IMR-90 (cell line): ENCODE measurements at places on chromosomes 12 and 14. TPM values are rescaled to one million over a fixed set of nuclear protein-coding genes. Genes with fewer than 3 reads are reported as not detected.
A peak's percentile ranks its signal among the peaks of the same experiment; 100 is the strongest.

Gene IL22
- not detected in 2 replicates for total RNA-seq

GRCh38 chr14:75655235-75655634 is 5.4 kb downstream of the ERG28 start:
- no peak for DNase-seq

DNA sequence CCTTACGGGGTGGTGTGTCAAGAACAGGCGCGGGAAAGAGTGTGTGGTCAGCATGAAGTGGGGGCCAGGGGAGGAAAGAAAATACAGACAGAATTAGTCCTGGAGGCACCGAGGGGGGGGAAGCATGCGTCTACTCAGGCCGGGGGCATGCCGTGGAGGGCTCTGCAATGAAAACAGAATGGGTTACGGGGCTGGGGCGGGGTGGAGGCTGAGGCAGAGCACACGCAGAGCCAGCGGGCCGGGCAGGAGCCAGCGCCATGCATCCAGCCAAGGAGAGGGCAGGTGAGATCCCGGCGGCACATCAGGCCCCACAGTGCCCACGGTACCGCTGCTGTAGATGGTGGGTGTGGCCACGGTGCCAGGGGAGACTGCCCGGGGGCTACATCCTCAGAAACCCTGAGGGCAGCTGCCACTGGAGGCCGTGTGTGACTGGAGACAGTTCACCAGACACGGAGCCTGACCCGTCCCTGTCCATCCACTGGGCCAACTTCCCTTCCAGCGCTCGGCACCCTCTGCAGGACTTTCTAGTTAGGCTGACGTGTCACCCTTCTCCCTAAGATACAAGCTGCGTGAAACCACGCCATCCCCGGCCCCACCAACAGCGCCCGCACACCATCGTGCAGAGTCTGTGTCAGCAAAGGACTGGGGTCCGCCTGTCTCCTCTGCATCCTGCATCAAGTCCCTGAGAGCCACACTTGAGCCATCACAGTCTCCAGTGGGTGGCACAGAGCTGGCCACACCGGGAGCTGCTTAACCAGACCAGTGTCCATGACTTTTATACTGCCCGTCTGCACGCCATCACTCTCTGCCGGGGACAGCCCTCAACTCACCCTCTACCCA is 87.4 kb downstream of the PIWIL1 start:
- DNase-seq, result no peak

Gene KRT78
- total RNA-seq, result not detected in 2 replicates

DNA sequence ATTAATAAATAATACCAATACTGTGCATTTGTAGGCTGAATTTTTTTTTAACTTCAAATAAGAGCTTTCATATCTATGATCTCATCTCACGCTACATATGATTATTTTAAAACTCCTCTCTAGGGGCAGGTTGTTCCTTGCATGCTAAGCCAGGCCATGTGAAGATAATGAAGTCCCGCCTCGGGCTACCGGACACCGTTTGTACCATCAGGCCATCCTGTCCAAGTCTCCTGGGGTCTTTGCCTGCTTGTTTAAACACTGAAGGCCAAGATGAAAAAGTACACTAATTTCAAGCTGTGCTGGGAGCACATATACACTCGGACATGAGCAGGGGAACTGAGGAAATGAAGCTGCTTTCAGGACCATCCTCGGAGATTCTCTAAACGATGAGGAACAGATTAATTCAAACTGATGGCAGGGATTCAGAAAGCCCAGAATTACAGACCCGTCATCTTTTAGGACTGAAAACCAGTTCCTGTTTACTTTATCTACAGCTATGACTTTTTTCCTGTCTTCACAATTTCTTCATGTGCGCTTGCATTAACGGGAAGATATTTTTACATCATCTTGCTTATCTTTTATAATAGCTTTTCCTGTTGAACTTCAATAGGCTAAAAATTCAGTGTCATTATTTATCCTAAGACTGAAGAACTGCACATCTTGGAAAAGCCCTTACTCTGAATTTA is 6.3 kb upstream of the ABHD12B start:
- peak; percentile 84 for DNase-seq

GRCh38 chr12:105194947-105195346 is 41.0 kb downstream of the APPL2 start:
- DNase-seq, result no peak

GRCh38 chr12:120404271-120404670 is 33.6 kb upstream of the COX6A1 start:
- no peak for DNase-seq

Gene DNAJC22
- 6.7 and 8.1 TPM in 2 replicates for total RNA-seq

GRCh38 chr14:50759800-50760543 is 71.0 kb downstream of the NIN start:
- DNase-seq, result no peak

DNA sequence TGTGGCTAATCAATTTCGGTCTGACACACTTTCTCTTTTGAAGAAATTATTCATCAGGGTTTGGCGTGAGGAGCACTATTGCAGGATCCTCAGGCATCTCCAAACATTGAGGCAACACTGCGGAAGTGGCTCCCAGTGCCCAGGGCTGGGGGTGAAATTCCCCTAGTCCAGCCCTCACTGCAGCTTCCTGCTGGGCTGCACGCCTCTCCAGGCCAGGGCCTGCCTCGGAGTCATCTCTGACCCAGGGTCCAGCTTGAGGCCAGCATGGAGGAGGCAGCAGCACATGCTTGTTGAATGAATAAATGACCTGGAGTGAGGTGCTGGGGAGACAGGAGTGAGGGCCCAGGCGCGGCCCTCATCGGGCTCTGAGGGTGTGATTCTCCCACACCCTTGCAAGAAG is 36.0 kb upstream of the TDRD9 start:
- DNase-seq, result no peak

DNA sequence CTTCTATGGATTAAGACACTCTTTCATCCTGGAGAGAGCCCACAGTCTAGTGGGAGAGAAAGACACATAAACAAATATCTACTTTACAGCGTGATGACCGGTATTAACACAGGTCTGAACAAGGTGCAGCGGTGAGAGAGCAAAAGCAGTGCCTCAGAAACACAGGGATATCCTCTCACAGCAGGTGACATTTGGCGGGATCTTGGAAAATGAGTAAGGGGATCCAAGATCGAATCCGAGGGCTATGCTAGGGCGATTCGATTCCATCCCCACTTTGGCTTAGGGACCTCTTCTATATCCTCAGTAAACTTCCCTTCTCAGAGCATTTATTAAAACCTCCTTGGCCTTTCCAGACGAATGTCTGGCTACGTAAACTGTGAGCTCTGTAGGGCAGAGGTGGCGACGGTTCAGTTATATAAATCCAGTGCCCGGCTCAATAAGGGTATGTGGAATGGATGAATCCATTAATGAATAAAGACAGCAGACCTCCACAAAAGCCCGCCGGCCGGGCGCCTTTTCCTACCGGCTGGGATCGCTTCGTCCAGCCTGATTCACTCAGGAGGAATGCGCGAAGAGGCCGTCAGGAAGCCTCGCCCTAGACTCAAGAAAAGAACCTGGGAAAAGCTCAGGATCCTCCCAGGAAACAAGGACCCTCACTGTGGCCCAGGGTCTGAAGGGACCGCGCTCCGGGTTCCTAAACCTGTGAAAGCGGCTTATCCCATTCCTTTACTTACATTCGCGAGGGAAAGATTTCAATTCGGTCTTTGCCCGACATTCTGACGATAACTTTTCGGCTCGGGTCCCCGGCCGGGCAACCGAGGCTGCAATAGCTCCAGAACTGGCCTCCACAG is 455 bp downstream of the ATP6V1D start:
- peak; percentile 63 for DNase-seq

DNA sequence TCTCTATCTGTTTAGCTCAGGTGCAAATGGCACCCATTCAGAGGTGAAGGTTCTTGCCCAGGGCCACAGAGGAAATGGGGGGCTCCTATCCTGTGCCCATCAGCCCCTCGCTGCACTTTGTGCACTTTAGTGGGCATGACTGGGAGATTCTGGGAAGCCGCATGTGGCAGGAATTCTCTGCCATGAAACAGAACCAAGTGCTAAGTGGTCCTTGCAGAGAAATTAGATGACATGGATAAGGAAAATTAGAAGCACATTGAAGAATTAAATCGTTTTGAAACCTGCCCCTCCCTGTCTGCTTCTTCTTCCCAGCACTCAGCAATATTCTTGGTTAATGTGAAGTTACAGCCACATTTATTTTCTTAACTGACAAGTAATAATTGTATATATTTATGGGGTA is 185.2 kb upstream of the RTL1 start:
- DNase-seq, result no peak

GRCh38 chr14:53596853-53597525 is 359.6 kb downstream of the BMP4 start:
- peak; percentile 43 for DNase-seq

- peak; percentile 43 for DNase-seq
These were observed 53.1 kb upstream of the STON2 start for GRCh38 chr14:81453166-81453766.

DNA sequence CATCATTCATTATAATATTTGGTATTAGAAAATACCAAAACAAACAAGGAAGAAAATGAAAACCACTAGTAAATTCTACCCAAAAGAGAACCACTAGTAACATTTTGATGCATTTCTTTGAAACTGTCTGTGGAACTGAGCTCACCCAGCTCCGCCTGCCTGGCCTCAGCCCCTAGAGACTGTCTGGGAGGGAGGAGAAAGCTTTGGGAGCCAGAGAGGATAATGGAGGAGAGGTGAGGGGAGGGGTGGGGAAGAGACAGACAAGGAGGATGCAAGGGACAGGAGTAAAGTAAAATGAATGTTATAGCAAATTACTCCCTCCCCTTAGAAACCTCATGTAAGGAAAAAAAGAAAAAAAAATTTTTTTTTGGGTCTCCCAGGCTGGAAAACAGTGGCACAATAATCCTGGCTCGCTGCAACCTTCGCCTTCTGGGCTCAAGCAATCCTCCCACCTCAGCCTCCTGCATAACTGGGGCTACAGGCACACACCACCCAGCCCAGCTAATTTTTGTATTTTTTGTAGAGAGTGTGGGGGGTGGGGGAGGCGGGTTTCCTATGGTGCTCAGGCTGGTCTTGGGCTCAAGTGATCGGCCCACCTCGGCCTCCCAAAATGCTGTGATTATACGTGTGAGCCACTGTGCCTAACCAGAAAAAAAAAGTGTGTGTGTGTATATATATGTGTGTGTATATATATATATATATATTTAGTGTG is 3.2 kb upstream of the MMP19 start:
- DNase-seq, result no peak

- DNase-seq, result no peak
These were observed 4.4 kb upstream of the PDE6H start for GRCh38 chr12:14968478-14968877.

Gene FAM181A
- total RNA-seq, result not detected in 2 replicates

DNA sequence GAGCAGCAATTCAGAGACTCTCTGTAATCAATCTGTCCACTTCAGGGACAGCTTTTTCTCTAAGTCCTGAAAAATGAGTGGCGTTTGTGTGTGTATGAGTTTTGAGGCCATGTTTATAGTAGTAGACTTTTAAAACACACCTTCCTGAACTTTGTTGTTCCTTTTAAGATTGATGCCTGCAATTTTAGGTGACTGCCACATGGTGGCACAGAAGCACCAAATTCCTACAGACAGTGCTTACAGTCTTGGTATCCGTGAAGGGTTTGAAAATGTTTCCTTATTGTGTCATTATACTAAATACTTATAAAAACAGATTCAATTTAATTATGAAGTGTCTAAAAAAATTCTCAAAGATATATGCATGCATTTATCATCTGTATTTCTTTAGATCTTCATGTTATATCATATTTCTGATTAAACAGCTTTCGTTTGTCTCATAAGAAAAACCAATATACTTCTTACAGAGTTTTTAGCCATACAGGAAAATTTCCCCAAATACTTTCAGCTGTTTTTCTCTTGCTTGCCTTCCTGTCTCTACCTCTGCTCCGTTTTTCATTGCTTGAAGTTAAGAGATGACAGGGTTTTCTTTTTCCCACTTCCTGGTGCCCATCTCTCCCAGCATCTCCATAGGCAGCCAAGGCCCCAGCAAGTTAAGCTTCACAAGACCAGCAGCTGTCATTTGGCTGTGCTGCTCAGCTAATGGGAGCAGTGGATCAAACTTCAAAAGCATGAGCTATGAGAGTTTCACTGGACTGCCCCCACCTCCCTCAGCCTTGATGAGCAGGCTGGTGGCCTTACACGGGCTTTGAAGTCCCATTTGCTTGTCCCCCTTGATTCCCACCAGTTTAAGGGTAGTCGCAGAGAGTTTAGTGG is 259.6 kb downstream of the AKAP6 start:
- peak; percentile 65 for DNase-seq

DNA sequence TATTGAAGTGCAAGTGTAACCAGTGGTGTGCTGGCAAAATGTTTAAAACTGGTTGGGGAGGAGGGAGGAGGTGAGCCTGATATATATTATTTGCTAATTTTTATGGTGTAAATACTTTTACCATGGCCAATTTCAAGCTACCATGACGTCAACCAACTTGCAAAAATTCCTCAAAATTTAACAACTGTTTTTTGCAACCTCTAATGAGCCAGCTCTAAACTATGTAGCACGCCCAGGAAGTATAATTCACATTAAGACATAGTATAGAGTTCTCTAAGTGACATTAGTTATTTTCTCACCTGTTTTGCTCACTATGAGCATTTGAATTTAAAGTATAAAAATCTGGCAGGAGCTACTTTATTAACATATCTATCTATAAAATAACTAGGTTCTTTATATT is 41.4 kb downstream of the ATL1 start:
- DNase-seq, result no peak

DNA sequence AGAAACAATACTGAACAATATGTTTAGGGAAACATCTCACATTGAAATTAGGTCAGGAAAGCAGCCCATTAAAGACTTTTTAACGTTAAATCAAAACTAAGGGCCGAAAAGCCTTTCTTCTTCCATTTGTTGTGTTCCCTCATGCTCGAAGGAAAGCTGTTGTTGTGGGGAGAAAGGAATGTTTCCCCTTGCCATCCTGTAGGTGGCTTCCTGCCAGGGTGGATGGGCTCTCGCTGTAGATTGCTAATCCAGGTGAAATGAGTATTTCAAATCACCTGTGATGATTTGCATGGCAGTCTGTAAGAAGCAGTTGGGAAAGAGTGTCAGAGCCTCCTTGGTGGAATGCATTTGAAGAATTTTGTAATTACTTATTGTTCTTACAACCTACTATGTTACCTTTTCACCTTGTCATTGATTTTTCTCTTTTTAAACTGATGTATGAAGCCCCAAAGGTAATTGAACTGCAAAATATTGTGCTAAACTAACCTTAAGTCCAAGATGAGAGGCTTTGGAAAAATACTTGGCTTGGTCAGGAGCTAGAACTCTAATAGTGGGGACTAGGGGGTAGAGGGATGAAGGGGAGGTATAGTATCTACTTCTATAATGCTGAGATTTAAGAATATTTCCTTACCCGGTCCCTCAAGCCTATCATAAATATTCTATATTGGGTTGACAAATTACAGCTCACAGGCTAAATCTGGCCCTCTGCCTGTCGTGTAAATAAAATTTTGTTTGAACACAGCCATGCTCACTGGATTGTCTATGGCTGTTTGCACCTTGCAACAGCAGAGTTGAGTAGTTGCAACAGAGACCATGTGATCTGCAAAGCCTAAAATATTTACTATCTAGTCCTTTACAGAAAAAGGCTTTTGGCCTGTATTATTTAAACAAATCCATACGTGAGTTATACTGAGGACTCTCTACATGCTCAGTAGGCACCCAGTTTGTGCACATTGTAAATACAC is 7.7 kb upstream of the DCP1B start:
- peak; percentile 9 for DNase-seq

Gene INTS13
- total RNA-seq, result 31.9 and 46.9 TPM in 2 replicates
